Stimulated activated CD4-positive, alpha-beta T cell treated with anti-CD3 and anti-CD28 coated beads, Interleukin-4, amount 100 ng/mL, for 48 hours (primary cell): ENCODE measurements at places on chromosomes 5 and 9.

DNA sequence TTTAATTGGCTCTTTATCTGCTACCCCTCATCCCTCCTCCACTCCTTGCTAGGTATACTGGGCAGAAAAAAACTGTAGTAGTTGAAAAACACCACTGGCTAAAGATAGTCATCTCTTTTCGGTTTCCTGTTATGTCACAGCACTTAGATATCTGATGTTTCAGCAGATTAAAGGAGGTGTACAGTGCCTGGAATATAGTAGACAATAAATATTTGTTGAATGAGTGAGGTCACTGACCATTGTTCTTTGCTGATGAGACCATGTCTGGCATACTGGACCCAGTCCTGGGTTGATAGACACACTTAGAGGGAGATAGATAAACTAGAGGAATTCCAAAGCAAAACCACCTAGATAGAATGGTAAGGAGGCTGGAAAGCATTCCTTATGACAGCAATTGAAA lies 3.2 kb downstream of the GRPEL2 start:
- no peak for DNase-seq

- no peak for DNase-seq
Observed at GRCh38 chr9:87116492-87116891, 169.2 kb upstream of the GAS1 start.

DNA sequence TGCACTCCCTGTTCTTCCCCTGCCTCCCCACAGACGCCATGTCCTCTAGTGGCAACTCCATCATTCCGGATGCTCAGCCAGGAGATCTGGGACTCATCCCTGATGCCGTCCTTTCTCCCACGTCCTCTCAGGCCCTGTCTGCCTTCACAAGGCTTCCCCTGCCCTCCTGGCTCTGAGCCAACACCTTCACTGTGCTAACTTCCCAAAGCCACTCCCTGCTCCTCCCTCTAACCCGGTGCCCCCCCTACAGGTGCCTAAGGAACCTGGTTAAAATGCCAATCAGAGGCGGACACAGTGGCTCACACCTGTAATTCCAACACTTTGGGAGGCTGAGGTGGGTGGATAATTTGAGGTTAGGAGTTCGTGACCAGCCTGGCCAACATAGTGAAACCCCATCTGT lies 67.6 kb downstream of the LMX1B start:
- no peak for DNase-seq

DNA sequence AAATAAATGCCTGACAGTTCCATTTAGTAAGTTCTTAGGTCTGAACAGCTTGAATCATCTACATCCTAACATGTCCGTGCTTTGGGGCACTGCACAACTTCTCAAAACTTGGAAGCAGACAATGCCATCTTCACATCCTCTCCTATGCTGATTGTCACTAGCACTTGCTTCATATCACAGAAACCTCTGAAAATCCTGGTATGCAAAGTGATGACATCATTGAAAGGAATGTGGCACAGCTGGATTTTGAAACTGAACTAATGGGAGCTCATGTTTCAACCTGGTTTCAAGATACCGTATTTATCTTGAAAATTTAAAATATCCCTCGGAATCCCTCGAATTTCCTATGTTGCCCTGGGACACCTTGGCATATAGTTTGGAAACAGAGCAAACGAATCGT lies 490.2 kb upstream of the DAP start:
- no peak for DNase-seq

- DNase-seq: no peak
Observed at GRCh38 chr5:56414066-56414465, 180.9 kb upstream of the ANKRD55 start.

DNA sequence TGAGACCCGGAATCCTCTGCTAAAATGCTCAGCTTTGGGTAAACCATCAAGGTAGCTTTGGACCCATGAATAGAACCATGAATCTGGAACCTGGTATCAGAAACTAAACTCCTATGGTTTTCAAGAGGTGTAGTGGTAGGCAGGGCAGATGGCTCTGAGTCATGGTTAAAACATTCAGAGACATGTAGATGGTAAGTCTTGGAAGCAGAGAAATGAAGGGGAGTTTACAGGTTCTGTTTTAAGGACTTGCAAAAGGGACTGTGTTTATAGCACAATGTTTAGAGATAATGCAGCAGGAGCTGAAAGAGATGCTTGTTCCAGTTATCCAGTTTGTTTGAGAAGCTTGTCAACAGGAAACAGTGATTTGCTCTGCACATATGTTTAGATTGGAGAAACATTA lies 36.0 kb upstream of the FBN2 start:
- no peak for DNase-seq

GRCh38 chr9:108552459-108553040 lies 303.2 kb downstream of the ACTL7B start:
- no peak for DNase-seq

- no peak for DNase-seq
Observed at GRCh38 chr9:137053944-137054931, at the start of gene ENTPD2. TSS of gene ENTPD2 (minus strand) at chr9:137054061. CDS start at chr9:137053997, 64 bp downstream.

DNA sequence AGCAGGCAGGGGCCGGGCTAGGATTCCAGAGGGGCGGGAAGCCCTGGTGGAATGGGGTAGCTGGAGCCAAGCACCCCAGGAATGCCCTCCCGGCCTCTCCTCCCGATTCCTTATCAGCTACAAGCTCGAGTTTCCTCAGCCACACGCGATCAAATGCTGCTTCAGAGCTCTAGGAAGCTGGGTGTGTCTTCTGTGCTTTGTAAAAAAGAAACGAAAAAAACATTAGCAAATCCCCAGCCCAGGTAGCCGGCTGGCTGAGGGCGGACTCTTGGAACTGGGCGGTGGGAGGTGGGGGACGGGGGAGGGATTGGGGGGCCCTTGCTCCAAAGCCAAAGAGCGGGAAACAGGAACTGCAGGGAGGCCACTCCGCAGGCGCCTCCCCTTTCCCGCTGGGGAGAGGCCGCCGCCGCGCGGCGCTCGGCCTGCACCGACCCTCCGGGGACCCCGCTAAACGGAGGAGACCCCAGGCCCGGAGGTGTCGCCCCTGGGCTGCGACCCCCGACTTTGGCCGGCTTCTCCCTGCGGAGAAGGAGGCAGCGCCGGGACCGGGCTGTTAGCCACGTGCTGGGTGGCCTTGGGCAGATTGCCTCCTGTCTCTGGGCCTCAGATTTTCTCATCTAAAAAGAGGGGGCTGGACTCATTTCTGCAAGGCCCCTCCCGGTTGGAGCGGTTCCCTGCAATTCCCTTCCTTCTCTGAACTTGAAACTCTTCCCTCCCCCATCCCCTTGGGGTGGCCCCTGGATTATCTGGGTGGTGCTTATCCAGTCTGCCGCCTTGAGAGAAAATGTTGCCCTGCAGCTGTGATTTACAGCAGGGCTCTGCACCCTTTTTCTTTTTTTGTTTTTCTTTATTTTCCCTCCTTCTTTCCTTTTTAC lies 40.9 kb upstream of the FABP6 start:
- DNase-seq: no peak

DNA sequence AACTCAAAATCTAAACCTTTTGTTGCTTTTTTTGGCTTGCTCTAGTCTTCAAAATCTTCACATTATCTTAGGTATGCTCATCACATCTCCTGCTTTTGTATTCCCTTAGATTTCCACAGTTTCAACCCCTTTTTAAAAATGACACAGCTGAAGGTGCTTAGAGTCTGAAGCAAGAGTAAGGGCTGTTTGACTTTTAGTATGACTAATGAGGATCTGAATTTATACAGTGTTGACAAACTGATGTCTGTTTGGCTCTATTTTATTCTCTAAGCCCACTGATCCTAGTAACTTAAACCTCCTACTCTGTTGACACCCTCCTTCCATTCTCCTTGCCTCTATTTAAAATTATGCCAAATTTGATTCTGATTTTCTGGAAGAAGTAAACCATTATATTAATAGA lies 200.1 kb downstream of the MCTP1 start:
- no peak for DNase-seq

DNA sequence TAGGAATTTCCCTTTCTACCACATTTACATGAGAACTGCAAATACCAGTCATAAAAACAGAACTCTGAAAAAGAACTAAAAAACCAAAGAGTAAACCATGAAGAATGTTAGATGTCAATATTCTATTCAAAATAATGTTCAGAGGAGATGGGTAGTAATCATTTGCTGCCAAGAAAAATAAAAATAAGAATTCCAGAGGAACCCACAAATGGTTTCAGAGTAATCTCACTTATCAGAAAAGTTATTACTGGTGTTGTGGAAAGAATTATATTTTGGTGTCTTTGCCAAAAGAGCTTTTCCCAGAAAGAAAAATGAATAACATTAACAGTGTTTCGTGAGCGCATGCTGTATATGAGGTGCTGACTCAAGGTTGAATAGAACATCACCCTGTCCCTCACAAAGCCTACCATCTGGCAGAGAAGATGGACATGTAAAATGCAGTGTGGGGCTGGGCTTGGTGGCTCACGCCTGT lies 35.6 kb downstream of the GPR21 start:
- no peak for DNase-seq

DNA sequence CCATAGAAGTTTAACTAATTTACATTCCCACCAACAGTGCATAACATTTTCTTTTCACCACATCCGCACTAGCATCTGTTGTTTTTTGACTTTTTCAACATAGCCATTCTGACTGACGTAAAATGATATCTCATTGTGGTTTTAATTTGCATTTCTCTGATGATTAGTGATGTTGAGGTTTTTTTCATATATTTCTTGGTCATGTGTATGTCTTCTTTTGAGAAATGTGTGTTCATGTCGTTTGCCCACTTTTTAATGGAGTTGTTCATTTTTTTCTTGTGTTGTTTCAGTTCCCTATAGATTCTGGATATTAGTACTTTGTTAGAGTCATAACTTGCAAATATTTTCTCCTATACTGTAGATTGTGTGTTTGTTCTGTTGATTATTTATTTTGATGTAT lies 163.4 kb downstream of the FER start:
- no peak for DNase-seq

DNA sequence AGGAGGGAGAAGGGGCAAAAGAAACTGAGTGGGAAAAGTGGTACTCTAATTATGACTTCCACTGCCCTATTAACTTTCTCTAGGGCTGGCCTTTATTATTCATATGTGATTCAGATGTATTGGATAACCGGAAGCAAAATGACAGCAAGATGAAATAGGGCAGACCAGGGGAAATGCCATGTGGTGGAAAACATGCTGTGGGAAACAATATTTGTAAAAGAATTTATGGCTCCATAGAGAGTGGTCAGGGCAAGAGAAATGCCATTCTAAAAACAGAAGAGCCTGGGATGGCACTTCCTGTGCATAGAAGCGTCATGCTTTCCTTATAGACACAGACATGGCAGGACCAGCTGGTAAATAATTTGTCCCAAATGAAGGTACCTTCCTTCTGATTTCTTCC lies 67.7 kb downstream of the MEGF10 start:
- no peak for DNase-seq

DNA sequence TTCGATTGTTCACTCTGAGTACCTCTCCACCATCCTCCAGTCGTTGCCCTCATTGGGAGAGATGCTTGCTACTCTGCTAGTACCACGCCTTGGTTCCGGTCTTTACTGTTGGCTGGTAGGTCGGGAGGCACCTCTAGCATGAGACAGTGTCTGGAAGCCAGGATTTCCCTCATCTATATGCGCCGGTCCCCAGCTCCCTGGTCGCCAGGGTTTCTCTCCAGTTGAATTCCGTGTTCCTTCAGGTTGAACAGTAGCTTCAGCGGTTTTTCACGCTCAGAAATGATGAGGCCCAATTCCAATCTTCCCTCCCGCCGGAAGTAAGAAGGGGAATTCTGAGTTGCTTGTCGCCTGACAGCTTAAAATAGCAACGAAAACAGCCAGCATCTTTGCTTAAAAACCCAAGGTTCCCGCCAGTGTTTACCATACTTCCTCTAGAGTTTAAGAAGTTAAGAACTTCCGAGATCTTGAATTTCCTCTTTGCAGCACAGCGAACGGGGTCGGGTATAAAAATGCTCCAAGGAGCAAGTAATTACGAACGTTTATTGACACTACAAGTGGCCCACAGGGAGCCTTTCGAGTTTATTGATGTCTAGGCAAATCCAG lies 1.3 kb upstream of the ST8SIA4 start:
- DNase-seq: no peak
